ENCODE measurements at places on chromosomes 16 and 17.

- DNase-seq = no peak
Observed at GRCh38 chr16:11051879-11052808, 107.8 kb downstream of the CLEC16A start.

GRCh38 chr17:41907185-41907556 lies 11.6 kb downstream of the ACLY start:
- DNase-seq = no peak

DNA sequence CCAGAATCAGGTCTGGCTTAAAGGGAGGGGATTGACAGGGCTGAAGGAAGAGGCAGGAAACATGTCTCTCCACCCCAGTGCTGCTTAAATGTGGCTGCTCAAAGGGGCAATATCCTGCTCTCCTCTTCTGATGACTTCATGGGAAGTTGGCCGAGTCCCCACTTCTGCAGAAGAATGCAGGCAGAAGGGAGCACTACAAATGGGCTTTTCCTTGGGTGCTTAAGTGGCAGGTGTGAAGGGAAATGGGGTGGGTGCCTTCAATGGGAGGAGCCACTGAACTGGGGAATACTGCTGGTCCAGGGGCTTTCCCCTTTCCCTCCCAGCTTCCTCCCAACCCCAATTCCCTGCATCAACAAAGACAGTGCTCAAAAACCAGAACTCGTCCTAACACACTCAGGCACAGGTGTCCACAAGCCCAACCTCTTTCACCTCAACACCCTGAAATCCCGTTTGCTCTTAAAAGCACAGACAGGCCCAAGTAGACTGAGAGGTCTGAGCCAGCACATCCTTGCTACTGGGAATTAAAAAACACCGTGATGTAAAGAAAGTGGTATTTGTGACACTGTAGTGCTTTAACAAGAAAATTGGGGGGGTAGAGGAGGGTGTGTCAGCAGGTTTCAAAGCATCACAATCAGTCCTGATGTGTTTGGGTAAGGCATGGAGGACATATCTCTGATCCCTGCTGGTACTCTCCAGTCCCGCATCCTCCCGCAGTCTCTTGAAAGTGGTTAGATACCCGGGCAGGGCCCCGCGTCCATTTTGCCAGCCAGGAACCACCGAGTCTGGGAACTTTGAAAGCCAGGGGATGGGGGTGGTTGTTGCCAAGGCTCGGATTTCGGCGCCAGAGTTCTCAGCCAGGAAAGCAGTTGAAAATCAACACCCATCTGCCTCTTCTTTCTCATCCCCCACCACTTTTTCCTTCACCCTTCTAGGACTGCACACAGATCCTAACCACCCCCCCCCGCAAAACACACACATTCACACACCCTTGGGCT lies 1.6 kb downstream of the CA10 start:
- DNase-seq = no peak

- DNase-seq = no peak
Observed at GRCh38 chr17:21033350-21033749, 9.5 kb downstream of the USP22 start.

- no peak for DNase-seq
Observed at GRCh38 chr17:13273806-13274205, 256.0 kb upstream of the ELAC2 start.

- no peak for DNase-seq
Observed at GRCh38 chr17:77011173-77012011, 129.4 kb upstream of the SEC14L1 start.

DNA sequence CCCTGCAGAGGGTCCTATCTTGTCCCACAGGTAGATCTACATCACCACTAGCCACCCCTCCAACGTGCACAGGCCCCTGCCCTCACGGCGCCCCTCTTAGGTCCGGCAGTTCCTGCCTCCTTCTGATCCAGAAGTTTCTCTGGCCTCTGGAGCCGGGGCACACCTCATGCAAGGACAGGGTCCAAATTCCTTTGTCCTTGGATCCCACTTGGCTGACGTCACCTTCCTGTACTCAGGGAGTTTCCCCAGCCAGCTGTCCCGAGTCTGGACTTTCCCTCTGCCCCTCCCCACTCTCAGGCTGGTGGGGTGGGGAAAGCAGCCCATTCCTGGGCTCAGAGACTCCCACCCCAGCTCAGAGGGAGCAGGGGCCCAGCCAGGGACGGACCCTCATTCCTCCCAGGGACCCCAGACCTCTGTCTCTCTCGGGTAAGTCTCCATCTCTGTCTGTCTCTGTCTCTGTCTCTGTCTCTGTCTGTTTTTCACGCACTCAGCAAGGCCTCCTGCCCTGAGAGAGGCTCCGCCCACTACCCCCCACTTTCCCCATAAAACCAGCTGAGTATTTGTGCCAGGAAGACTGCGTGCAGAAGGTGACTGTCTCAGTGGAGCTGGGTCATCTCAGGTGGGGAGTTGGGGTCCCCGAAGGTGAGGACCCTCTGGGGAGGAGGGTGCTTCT lies at the start of gene IL32:
TSS of gene IL32 (plus strand) at position 572 of the 673 bp plus-strand sequence. CDS start 172 bp downstream, outside the sequence.
- DNase-seq = no peak

DNA sequence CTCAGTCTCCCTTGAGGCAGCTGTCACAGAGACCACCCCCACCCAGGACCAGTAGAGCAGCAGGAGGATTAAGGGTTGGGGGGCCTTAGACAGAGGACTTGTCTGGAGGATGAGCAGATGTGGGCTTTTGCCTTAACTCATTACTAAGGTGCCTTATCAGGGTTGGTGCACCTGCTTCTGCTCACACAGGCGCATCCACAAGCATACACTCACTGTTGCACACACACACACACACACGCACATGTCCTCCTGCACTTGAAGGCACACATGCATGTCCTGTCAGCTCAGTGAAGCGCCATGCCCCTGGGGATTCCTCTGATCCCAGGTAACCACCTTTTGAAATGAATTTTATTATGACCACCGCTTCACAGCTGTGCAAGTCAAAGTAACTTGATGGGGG lies 1.2 kb downstream of the GFAP start:
- DNase-seq = no peak

- DNase-seq = no peak
Observed at GRCh38 chr17:33113991-33114370, 122.3 kb downstream of the SPACA3 start.

DNA sequence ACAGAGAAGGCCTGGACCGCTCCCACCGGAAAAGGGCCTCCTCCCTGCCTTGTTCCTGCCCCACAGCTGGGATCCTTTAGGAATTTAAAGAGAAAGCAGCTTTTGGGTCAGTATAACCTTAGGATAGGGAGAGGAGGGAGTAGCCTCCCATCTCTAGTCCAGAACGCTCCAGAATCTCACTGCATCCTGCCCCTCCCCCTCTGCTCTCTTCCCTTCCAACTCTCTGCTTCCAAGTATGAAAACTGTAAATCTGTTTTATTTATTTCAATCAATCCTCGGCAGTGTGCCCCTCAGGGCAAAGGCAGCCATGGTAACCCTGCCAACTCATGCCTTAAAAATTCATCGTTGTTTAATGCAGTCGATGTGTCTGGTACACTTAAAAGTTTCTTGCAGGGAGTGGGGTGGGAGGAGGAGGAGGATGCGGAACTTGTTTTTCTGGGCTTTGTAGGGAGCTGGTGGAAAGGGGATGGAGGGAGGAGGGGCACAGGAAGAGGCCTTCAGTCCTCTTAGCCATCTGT lies 21.2 kb upstream of the MTSS2 start:
- DNase-seq = no peak

GRCh38 chr16:79485020-79485419 lies 115.5 kb downstream of the MAF start:
- DNase-seq = no peak

DNA sequence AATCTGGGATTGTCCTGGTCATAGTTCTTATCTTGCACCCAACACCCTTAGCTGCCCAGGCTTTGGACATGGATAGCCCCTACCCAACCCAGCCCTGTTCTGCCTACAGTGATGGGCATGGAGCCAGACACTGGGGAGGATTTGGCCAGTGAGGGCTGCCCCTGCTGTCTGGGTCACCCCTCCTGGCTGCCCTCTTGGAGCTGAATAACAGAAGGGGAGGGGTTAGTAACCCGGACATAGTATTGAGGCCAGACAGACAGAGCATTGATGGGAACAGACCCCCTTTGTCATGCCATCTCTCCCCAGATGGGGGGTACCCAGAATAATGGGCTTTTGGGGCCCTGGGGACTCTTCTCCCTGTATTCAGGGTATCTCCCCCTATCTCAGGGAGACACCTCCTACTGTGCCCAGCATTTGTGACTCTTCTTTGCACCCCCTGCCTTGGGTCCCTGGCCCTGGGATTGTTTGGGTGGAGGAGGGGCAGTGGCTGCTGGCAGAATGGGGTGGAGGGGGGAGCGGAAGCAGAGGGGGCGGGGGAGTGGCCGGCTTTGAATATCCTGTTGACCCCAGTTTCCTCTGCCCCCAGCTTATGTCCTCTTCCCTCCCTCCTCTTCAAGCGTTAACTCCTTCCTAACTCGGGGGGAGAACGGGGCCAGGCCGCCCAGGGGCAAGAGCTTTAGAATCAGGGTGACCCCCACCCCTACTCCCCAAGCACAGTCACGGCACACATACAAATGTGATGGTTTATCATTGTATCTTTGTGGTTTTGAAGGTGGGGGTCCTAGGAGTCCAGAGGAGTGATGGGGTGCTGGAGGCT lies 17.0 kb downstream of the GJD3 start:
- DNase-seq = no peak

DNA sequence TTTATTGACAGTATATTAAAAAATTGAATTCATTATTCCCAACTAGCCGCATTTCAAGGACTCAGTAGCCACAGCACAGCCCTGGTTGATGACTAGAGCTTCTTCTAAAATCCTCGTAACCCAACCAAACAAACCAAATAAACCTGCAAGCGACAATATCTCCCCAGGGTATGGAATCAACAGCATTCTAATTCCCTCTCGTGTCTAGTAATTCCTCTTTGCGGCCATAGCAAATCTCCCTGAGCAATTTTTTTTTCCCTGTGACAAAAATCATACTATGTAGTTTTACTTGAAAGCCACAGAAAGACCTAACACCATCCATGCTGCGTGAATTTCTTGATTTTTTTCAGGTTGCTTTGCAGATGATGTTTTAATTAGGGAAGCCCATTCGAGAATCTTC lies 143.4 kb upstream of the MYOCD start:
- no peak for DNase-seq

DNA sequence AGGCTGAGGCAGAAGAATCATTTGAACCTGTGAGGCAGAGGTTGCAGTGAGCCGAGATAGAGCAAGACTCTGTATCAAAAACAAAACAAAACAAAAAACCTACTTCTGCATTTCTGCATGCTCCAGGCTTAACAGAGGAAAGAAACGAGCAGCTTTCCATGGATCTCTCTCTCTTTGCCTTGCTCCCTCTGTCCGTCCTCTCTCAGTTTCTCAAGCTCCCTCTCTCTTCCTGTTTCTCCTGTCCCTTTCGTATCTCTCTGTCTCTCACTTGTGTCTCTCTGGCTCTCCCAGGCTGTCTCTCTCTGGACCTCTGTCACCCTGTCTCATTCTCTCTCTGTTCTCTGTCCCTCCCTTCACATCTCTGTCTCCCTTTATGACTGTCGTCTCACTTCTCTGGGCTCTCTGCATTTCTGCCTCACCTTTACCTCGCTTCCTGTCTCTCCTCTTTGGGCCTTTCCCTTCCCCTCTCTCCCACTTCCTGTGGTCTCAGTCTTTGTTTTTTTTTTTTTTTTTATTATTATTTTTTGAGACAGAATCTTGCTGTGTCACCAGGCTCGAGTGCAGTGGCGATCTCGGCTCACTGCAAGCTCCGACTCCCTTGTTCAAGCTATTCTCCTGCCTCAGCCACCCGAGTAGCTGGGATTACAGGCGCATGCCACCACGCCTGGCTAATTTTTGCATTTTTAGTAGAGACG lies 4.1 kb upstream of the PITPNA start:
- DNase-seq = no peak

- DNase-seq = no peak
Observed at GRCh38 chr17:14580499-14580898, 279.6 kb downstream of the HS3ST3B1 start.

DNA sequence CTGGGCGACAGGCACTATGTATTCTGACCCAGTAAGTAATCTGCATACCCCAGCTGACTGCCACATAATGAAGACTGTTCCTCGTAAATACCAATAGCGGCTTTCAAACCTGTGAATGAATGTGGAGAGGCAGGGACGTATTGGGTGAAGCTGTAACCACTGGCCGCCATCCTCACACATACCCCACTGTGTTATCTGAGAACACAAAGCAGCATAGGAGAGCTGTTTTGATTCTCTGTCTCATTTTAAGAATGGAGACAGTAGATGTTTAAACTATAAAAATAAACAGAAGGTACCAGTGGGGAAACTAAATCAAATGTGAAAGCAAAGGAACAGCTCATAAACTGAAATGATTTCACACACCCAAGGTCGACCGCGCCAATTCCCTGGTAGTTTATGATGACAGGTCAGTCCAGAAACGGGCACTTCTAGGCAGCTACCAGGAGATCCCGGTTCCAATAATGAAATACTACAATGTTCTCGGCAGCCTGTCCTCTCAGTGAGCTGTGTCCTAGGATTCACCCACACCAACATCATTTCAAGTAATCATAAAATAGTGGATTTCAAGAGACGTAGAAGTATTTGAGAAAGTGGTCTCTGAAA lies 109.7 kb downstream of the ADCY9 start:
- DNase-seq = no peak

- no peak for DNase-seq
Observed at GRCh38 chr16:87924041-87924810, 12.1 kb downstream of the CA5A start.

DNA sequence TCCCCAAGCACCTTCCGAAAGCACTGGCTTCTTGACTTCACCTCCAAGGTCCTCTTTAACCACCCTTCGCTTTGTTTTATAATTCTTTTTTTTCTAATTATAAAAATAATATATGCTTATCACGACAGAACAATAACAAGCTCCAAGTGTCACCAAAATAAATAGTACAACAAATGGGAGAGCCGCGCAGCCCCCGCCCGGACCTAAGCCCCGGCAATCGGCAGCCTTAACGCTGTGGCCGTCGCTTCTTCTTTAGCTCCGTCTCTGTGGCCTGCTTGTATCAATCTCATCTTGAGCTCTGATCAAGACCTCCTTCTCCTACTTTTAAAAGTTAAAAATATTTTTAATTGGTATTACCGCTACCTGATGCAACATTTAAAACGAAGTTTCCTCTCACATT lies 42.7 kb downstream of the CYB5D2 start:
- DNase-seq = no peak

DNA sequence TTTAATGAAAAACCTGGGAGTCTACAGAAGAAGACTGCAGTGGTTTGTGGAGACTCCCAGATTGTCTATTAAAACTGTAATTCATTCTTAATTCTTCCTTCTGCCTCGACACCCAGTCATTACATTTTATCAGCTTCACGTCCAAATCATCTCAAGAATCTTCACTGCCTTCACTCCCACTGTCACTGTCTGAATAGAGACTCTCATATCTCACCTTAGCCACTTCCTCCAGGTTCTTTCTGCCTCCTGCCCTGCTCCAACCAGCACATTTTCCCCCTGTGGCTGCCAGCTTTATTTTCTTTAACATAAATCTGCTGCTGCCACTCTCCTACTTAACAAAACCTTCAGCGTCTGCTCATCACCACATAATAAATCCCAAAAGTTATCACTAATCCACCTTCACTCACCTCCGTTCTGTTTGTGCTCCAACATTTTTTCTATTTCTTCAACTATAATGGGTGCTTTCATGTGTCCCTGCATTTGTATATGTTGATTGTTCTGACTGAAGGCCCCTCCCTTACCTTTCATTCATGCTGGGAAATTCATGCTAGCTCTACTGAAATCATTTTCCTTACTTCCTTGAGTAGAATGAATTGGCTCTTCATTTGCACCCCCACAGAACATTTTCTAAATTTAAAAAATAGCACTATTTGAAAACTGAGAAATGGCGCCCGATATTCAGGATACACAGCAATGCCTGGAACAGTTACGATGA lies 38.9 kb downstream of the KCNJ2 start:
- DNase-seq = no peak
